Colonic mucosa (tissue), 4 donors: ENCODE measurements at places on chromosomes 2 and 18. TPM values are rescaled to one million over a fixed set of nuclear protein-coding genes. Genes with fewer than 3 reads are reported as not detected.

DNA sequence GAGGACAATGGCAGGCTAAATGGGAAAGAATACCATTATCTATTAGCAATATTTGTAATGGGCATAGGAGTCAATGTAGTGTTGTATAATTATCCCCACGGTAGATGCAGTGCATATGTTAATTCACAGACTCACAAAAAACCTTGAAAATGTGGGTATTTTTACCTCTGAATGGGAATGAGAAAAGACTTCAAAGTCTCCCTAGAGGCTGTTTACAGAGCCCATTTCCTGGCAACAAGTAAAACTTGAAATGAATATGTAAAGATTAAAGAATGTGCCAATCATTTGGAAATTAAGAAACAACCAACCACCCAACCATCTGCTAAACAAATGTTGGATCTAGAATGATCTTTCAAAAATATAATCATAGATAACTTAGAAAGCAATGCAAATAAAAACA lies 27.1 kb downstream of the TRPM8 start:
- H3K27ac ChIP-seq, result no peak overlapping the region
- no peaks in the 10 kb centered on the region for H3K36me3 ChIP-seq
- H3K4me1 ChIP-seq, result no peaks in the 10 kb centered on the region
- no peaks in the 10 kb centered on the region for H3K27me3 ChIP-seq

Gene REEP1
- 5.7 TPM for total RNA-seq

Gene VWC2L
- not detected for total RNA-seq

DNA sequence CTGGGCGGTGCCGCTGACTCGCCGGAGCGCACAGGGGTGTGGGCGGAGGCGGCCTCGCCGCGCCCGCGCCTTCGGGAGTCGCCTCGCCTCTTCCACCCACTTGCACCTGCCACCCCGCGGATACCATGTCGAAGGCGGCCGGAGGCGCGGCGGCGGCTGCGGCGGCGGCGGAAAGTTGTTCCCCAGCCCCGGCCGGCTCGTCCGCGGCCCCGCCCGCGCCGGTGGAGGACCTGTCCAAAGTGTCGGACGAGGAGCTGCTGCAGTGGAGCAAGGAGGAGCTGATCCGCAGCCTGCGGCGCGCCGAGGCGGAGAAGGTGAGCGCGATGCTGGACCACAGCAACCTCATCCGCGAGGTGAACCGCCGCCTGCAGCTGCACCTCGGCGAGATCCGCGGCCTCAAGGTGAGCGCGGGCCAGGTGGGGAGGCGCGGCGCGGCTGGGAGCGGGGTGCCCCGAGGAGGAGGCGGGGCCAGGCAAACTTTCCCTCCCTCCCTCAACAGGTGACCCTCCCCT lies 766 bp downstream of the CCDC85A start:
- no peaks in the 10 kb centered on the region for H3K36me3 ChIP-seq
- peaks cover 34% of the 10 kb centered on the region for H3K27me3 ChIP-seq
- peak; percentile 27 for DNase-seq
- peaks cover 3% of the 10 kb centered on the region for H3K4me1 ChIP-seq

Gene RFX8
- total RNA-seq, result not detected

DNA sequence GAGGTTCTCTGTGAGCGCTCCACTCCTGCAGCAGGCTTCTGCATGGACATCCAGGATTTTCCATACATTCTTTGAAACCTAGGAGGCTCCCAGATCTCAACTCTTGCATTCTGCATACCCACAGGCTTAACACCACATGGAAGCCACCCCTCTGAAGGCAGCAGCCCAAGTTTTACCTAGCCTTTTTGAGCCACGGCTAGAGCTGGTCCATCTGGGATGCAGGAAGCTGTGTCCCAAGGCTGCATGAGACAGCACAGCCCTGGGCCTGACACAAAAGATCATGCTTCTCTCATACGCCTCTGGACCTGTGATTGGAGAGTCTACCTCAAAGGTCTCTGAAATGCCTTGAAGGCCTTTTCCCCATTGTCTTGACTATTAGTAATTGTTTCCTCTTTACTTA lies 53.6 kb upstream of the RPRM start:
- no peak for DNase-seq
- no peak overlapping the region for H3K4me3 ChIP-seq
- no peaks in the 10 kb centered on the region for H3K36me3 ChIP-seq
- H3K4me1 ChIP-seq, result no peaks in the 10 kb centered on the region

DNA sequence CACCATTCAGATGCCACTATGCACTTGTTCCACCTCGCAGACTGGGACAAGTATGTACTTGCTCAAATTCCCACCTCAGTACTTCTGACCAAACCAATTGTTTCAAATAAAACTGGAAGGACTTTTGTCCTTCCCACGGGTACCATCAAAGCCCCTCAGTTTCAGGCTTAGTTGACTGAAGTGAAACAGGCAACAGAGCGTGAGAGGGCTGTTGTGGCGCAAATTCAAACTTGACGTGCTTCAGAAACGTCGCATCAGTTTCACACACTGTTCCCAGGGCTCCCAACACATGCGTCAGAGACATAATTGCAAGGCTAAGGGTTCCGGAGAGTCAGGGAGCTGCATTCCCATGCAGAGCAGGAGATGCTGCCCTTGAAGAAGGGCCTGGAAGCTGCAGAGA lies 33.7 kb downstream of the RNF152 start:
- no peaks in the 10 kb centered on the region for H3K27me3 ChIP-seq
- no peak overlapping the region for H3K4me3 ChIP-seq
- H3K36me3 ChIP-seq, result no peaks in the 10 kb centered on the region
- H3K27ac ChIP-seq, result no peak overlapping the region

Gene TMEM178A
- total RNA-seq, result 0.49 TPM

- no peak for DNase-seq
- no peak overlapping the region for H3K4me3 ChIP-seq
- no peaks in the 10 kb centered on the region for H3K27me3 ChIP-seq
- no peak overlapping the region for H3K27ac ChIP-seq
Observed at GRCh38 chr2:205748639-205749038, 66.3 kb downstream of the NRP2 start.

GRCh38 chr2:191499874-191500565 lies 177.9 kb upstream of the NABP1 start:
- H3K36me3 ChIP-seq, result no peaks in the 10 kb centered on the region
- H3K27me3 ChIP-seq, result no peaks in the 10 kb centered on the region
- H3K27ac ChIP-seq, result no peak overlapping the region
- no peak for DNase-seq

DNA sequence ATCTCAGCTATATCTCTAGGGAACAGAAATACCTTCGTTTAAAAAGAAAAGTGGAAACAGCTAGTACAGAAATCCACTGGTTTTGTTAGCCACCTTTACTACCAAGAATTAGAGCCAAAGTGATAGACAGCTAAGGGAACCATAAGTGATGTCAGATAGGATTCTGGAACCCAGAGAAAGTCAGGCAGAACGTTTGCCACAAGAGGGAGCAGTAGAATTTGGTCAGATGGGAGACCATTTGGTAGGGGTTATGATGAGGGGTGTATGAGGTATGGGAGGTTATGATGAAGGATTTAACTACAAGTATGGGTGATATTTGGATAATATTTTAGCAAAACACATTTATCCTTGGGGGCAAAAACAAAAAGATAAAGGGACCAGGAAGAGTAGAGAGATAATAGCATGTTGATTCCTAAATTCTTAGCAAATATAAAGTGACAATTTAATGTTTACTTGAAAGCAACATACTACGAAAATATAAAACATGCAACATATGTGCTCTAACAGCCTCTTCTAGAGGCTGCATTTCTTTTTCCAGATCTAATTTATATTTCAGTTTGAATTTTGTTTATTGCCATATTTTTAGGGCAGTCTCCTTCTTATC lies 3.3 kb downstream of the SLC8A1 start:
- no peaks in the 10 kb centered on the region for H3K4me1 ChIP-seq
- H3K27me3 ChIP-seq, result no peaks in the 10 kb centered on the region
- no peak overlapping the region for H3K4me3 ChIP-seq

- no peaks in the 10 kb centered on the region for H3K36me3 ChIP-seq
- peak overlapping the region; percentile 4 for H3K27ac ChIP-seq
- no peaks in the 10 kb centered on the region for H3K27me3 ChIP-seq
- H3K4me1 ChIP-seq, result no peaks in the 10 kb centered on the region
Observed at GRCh38 chr2:70104231-70105111, 17.2 kb downstream of the PCBP1 start.

DNA sequence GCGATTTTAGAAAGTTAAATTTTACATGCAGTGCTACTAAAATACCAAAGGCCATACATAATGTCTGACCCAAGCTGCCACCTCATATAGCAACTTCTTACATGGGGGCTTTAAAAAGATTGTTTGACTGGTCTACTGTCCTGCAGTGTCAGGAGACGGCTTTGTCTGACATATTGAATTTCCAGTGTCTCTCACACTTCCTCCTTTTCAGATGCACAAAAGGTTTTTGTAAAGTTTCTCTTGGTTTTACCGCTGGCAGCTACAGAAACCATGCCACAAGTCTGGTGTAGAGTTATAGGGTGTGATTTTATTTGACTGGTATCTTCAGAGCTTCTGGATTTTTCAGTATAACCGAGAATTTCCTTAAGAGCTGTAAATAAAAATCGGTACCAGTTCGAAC lies 1.1 kb upstream of the ASAP2 start:
- H3K27ac ChIP-seq, result no peak overlapping the region
- H3K36me3 ChIP-seq, result no peaks in the 10 kb centered on the region
- no peak for DNase-seq
- no peaks in the 10 kb centered on the region for H3K27me3 ChIP-seq
- peak overlapping the region; percentile 47 for H3K4me3 ChIP-seq
- peaks cover 3% of the 10 kb centered on the region for H3K4me1 ChIP-seq

- H3K4me3 ChIP-seq, result no peak overlapping the region
- H3K36me3 ChIP-seq, result no peaks in the 10 kb centered on the region
- no peak overlapping the region for H3K27ac ChIP-seq
- no peaks in the 10 kb centered on the region for H3K4me1 ChIP-seq
Observed at GRCh38 chr2:75527676-75528075, 33.1 kb downstream of the EVA1A start.

DNA sequence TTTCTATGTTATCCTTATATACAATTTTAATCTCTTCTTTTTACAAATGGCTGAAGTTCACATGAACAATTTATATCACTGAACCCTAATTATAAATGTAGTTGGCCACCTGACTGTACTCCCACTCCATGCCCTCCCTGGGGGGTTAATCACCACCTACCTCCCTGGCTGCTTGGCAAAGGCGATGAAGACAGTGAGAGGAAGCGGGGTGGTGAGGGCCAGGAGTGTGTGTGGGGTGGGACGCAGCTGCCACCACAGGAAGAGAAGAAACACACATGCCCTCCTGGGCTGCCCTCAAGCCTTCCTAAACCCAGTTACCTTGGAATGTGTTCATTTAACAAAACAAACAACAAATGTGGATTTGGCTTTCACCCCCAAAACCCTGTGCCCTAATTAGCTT lies 87.0 kb upstream of the REV1 start:
- no peak overlapping the region for H3K4me3 ChIP-seq
- H3K4me1 ChIP-seq, result no peaks in the 10 kb centered on the region
- H3K36me3 ChIP-seq, result no peaks in the 10 kb centered on the region
- H3K27ac ChIP-seq, result no peak overlapping the region

Gene SOS1
- total RNA-seq, result 43.9 TPM

DNA sequence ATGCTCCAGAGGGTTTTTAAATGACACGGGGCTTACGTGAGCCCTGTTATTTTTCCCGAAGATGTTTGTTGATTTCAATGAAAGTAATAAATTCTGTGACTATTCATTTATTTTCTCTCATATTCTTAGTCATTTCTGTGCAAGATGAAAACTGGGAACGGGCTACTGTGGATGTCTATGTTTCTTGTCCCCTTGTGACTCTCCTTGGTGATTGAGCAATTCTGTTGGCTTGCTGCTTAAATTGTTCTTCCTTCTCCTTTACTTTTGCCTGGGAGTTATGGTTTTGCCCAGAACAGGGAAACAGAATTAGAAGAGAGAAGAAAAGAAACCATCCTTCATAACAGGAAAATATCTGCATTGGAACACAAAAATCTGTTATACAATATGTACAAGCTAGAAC lies 508.2 kb upstream of the DSEL start:
- DNase-seq, result no peak
- no peak overlapping the region for H3K4me3 ChIP-seq
- H3K36me3 ChIP-seq, result no peaks in the 10 kb centered on the region
- no peaks in the 10 kb centered on the region for H3K4me1 ChIP-seq

Gene RAPGEF4
- total RNA-seq, result 1.5 TPM

DNA sequence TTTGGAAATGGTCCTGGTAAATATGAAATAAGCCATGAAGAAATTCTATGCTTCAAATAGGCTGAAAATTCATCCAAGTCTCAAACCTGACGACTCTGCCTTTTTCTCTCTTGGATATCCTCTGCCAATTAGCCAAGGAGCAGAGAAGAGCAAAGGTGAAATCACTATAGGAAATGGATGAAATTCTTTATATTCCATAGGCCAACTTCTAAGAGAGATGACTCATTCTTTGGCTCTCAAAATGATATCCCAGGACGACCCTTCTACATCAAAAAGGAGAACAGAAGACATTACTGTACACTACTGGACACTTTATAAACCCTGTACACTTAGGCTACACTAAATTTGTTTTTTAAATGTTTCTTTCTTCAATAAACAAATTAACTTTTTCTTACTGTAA lies 22.7 kb downstream of the PDE1A start:
- no peak overlapping the region for H3K27ac ChIP-seq
- no peak for DNase-seq
- no peaks in the 10 kb centered on the region for H3K4me1 ChIP-seq

DNA sequence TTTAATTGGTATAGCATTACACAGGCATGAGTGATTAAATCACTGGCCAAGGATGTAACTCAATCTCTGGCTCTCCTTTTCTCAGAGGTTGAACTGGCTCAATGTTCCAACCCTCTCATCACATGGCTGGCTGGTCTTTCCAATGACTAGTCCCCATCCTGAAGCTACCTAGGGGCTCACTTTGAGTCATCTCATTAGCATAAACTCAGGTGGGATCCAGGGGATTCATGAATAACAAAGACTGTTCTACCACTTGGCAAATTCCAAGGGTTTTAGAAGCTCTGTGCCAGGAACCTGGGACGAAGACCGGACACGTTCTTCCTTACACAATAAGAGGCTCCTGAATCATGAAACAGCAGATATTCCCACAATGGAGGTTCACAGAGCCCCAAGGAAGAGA lies 145.0 kb upstream of the SPATS2L start:
- H3K27ac ChIP-seq, result no peak overlapping the region
- H3K27me3 ChIP-seq, result no peaks in the 10 kb centered on the region
- H3K4me1 ChIP-seq, result no peaks in the 10 kb centered on the region
- H3K4me3 ChIP-seq, result no peak overlapping the region

DNA sequence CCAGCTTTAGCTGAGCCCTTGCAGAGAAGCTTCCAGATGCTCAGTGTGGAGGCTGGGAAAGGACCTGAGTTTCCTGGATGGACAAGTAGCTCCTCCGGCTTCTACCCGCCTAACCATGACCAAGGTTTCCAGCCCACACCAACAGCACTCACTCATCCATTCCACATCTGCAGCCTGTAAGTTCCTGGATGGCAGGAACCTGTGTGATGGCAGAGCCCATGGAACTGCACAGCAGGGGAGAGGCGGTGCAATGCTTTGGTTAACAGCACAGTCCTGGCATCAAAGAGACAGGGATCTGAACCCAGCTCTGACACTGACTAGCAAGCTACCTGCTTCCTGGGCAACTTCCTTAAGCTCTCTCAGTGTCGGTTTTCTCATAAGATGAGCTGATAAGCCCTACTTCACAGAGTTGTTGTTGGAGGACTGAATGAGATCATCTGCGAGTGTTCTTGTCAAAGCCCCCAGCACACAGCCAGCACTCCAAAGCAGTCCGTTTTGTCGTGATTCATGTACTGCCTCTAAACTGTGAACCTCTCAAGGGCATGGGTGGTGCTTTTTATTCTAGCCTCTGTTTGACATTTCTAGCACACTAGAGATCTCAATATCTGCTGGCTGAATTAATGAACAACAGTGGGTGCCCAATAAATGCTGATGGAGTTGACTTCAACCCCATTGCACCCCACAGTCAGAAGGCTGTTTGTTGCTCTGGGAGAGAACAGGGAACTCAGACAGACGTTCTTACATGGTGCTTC lies 41.6 kb upstream of the OTOF start:
- DNase-seq, result no peak
- no peak overlapping the region for H3K4me3 ChIP-seq
- no peaks in the 10 kb centered on the region for H3K27me3 ChIP-seq
- no peaks in the 10 kb centered on the region for H3K36me3 ChIP-seq
- no peaks in the 10 kb centered on the region for H3K4me1 ChIP-seq

Gene SLC35F6
- 24.8 TPM for total RNA-seq
